ENCODE measurements at places on chromosomes 13 and 19.
A peak's percentile ranks its signal among the peaks of the same experiment; 100 is the strongest.

- no peak for DNase-seq
Observed at GRCh38 chr13:81872581-81872980, 1531.7 kb upstream of the SPRY2 start.

DNA sequence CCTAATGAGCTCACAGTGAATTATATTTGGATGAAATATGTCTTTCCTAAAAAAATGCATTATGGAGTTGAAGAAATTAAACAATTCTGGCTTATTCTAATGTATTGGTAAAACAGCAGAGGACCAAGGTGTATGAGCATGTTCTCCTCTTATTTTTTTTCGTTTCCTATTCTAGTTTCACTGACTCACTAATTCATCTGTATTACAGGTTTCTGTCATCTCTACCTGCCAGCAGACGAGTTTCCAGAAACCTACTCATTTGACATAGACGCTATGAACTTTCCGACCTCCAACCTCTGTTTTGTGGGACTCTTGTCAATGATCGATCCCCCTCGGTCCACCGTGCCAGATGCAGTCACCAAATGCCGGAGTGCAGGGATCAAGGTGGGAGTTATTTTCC, 20.3 kb downstream of the ATP12A start:
- no peak for DNase-seq

DNA sequence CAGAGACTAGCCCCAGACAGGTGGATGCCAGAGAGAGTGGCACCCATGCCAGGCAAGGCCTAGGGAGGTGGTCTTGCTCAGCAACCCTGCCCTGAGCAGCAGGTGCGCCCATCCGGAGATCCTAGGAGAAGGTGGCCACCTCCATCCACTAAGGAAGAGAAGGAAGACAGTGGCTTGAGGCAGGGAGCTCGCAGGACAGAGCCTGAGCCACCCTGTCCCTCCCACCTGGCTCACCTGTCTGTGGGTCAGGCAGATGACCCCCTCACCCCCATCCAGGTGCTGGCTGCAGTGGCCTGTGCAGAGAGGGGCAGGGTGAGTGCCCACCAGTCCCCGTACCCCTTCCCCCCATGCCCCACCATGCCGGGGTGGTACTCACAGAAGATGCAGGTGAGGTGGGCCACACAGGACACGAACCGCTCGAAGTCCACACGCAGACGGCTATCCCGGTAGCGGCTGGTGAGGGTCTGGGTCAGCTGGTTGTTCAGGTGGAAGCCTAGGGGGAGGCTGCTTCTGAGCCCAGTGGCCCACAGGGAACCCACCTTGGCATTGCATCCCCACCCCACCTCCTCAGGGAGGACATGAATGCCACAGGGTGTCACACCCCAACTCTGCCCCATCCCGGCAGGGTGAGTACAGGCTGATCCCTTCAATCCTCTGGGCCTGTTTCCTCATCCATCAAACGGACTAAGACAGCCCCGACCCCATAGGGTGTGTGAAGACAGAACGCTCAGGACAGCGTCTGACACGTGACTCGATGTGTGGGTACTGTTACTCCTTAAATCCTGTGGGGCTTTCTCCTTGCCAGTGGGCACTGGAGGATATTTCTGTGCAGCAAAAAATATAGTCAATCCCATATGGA, 13.3 kb downstream of the CAPN12 start:
- DNase-seq = no peak

DNA sequence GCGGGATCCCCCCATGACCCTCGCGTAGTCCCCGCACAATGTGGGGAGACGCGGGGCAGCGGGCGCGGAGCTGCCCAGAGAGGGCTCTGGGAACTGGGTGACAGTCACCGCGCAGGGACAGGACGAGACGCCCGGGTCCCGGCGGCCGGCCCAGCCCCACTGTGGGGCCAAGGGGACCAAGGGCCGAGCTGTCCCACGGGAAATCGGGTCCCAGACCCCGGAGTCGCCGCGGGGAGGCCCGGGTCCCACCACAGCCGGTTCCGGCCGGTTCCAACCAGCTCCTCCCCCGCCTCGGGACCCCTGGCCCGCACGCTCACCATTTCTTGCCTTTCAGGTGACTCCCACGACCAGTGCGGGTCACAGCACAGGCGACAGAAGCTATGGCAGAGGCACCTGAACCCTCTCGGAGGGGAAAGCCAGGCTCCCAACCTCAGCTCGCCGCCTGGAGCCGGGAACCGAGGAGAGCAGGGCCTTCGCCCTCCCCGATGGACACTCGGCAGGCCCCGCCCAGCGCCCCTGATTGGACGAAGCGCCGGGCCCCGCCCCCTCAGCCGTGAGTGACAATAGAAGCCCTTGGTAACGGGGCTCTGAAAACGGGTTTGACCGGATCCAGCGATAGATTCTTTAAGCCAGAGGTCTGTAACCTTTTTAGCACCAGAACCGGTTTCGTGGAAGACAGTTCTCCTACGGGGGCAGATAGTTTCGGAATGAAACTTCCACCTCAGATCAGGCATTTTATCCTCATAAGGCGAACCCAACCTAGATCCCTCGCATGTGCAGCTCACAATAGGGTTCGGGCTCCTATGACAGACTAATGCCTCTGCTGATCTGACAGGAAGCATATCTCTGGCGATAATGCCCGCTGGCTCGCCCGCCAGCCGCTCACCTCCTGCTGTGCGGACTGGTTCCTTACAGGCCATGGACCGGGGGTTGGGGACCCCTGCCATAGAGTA, at the start of gene ZNF433:
Gene ZNF433 (minus strand): TSS at position 460 of the 953 bp plus-strand sequence. CDS start 140 bp downstream, at position 320.
- DNase-seq = peak; percentile 83

- no peak for DNase-seq
Observed at GRCh38 chr19:40804783-40805242, 5.8 kb downstream of the EGLN2 start.

GRCh38 chr19:2544576-2545415, 68.9 kb downstream of the GADD45B start:
- no peak for DNase-seq

- peak; percentile 31 for DNase-seq
Observed at GRCh38 chr19:18939922-18940768, 872 bp downstream of the HOMER3 start.

DNA sequence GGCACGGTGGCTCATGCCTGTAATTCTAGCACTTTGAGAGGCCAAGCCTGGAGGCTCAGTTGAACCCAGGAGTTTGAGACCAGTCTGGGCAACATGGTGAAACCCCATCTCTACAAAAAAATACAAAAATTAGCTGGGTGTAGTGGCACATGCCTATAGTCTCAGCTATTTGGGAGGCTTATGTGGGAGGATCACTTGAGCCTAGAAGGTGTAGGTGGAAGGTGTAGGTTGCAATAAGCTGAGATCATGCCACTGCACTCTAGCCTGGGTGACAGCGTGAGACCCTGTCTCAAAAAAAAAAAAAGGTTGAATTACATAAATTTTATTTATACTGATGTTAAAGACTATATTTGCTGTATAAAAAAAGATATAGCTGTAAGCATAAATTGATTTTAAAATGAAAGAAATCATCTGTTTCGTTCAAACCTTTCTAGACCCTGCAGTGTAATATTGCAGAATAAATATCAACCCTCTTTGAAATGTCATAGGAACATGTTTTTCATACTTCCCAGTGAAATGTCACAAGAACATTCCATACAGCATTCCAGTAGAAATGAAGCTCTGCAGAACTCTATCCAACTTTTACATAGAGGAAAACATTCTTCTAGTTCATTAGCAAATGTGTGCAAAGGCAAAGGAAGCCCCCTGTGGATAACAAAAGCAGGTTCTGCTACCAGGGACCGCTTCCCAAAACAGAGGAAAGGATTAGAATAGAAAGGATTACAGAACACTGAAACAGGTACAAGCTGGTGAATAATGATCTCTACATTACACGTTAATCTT, 76.0 kb downstream of the CAB39L start:
- no peak for DNase-seq

DNA sequence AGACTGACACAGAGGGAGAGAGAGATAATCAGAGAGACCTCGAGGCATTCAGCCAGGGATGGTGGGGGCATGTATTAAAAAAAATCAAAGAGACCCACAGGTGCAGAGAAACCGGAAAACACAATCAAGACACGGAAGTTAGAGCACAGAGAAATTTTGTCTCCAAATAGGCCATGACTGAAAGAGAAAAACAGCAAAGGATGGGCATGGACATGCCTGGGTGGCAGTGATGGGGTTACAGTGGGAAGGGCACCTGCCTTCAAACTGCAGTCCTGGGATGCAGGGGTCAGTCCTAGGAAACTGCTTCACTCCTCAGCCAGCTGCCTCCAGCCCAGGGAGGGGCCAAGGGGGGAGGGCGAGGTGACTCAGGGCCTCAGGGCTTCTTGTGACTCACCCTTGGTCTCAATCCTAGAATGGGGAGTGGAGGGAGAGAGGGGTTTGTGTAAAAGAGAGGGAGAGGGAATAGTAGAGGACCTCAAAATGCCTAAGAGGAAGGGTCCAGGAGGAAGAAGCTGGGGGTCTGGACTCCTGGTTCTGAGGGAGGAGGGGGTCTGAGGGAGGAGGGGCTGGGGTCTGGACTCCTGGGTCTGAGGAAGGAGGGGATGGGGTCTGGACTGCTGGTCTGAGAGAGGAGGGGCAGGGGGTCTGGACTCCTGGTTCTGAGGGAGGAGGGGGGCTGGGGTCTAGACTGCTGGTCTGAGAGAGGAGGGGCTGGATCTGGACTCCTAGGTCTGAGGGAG, 3.6 kb upstream of the KCNN4 start:
- DNase-seq = peak; percentile 73

- DNase-seq = no peak
Observed at GRCh38 chr19:2807379-2808128, 12.1 kb upstream of the ZNF554 start.

GRCh38 chr13:43058318-43058674, 34.9 kb downstream of the DNAJC15 start:
- DNase-seq = peak; percentile 61

DNA sequence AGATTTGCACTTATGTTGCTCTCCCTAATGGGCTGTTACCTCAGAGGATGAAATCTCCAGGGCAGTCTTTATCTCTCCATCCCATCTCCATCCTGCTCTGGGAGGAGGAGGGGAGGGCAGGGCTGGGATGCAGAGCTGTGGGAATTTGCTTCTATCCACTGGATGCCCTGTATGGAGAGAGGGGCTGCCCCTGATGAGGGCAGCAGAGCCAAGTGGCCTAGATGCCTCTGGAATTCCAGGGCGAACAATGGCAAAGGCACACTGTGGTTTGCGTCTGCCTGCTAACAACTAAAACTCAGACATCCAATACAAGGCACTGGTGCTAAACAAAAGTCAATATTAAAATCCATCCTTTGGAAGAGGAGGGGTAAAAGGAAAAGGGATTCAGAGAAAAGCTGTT, 165.1 kb downstream of the COG6 start:
- DNase-seq = no peak

DNA sequence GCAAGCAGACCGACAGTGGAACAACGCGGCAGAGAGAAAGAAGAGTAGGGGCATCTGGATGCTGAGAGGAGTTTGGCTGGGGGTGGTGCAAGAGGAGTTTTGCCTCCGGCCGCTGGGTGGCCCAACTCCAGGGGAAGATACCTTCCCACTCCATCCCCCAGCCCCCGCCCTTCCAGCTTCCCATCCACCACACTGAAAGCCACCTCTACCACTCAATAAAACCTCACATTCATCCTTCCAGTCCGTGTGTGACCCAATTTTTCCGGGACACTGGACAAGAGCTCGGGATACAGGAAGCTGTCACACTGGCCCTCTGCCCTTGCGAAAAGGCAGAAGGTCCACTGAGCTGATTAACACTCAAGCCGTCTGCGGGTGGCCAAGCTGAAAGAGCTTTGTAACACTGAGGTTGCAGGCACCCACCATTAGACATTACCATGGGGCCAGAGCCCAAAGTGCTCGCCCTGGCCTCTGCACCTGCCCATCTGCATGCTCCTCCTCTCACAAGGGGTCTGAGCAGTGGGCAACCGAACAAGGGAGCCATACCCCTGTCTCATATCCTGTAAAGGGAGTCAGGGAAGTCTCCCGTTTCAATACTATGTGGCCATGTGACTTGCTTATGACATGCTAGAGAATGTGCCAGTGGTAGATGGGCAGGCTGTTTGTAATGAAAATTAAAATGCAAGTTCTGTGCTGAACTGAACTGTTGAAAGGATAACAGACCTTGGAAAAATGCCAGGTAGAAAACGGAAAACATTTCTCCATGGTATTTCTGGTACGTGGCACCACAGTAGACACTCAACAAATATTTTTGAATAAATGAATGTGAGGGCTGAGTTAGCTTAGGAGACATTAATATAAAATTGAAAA, 205.1 kb upstream of the STARD13 start:
- DNase-seq = no peak

DNA sequence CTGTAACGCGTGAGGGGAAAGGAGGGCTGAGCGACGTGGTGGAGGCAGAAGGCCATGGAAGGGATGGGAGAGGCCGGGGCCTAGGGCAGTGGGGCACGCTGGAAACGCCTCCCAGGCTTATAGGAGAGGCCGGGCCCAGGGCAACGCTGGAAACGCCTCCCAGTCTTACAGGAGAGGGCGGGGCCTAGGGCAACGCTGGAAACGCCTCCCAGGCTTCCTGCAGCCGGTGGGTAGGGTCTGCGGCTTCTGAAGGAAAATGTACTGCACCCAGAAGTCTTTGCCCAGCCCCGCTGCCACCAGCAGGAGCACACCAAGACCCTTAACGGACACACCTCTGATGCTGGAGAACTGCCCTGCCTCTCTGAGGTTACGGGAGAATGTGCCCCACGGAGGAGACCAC, 9.1 kb downstream of the CACTIN start:
- no peak for DNase-seq

GRCh38 chr19:14654786-14655560, 19.7 kb downstream of the ADGRE3 start:
- DNase-seq = no peak

GRCh38 chr13:32881074-32881776, 135.0 kb upstream of the KL start:
- DNase-seq = no peak

DNA sequence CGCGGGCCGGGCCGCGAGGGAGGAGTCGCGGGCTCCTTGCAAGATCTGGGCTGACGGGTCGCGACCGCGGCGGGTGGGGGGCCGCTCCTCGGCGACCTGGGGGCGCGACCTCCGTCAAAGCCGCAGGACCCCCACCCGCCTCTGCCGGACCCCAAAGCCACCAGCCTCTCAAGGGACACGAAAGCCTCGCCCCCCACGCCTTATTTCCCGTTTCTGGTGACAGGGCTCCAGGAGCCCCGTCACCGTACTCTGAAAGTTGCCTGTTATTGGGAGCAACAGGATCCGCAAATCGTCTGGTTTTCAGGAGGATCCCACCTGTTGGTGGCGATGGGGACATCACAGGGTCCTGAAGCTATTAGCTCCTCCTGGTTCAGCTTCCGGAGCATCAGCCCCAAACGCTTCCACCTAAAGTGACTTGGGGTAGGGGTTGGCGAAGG, 530 bp downstream of the MAU2 start:
- DNase-seq = no peak

GRCh38 chr19:43763473-43763939, 8.7 kb upstream of the SMG9 start:
- no peak for DNase-seq

DNA sequence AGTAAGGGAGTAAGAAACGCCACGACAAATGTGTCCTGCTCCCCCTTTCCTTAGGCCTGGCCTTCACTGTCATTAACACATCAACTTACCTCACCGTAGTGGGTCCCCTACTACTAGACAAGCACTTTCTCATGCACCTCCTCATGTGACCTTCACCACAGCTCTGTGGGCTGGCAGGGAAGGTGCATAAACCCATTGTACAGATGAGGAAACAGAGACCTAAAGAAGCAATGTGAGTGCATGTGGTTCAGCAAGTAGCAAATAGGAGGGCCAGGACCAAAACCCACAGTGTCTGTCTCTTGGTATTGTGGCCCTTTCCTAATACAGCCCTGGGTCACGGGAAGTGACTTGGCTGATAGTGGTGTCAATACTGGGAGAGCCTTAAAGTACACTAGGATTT, 5.3 kb downstream of the CCDC70 start:
- no peak for DNase-seq
